Gastrocnemius medialis (tissue), 4 donors: ENCODE measurements at places on chromosomes 16 and 17. TPM values are rescaled to one million over a fixed set of nuclear protein-coding genes. Genes with fewer than 3 reads are reported as not detected.
A peak's percentile ranks its signal among the peaks of the same experiment; 100 is the strongest.

PRSS27 gene
- total RNA-seq, result 0.49 TPM

QPRT gene
- total RNA-seq, result 2.5 TPM

ENPP7 gene
- not detected for total RNA-seq

KDM8 gene
- total RNA-seq, result 6.0 TPM

TANC2 gene
- total RNA-seq, result 2.9 TPM

- no peak overlapping the region for H3K4me3 ChIP-seq
- no peak overlapping the region for H3K27ac ChIP-seq
- DNase-seq, result no peak
- H3K4me1 ChIP-seq, result no peaks in the 10 kb centered on the region
These were observed 17.9 kb upstream of the SPN start for GRCh38 chr16:29644973-29645693.

DNA sequence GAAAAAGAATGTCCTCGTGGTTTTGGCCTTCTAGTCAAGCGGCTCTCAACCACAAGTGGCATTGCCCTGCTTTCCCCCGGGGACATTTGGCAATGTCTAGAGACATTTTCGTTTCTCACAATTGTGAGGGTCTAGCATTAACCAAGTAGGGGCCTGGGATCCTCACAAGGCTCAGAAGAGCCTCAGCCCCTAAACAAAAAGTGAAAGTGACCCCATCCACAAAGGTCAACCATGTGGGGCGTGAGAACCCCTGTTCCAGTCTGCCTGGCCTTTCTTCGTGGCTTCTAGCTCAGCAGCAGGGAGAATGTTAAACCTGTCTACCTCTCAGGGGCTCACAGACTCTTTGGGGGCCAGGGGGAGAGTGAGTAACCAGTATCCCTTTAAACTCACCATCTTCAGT, 4.8 kb upstream of the RPL38 start:
- no peak for DNase-seq
- no peaks in the 10 kb centered on the region for H3K4me1 ChIP-seq
- H3K36me3 ChIP-seq, result no peaks in the 10 kb centered on the region
- H3K4me3 ChIP-seq, result no peak overlapping the region
- H3K27me3 ChIP-seq, result peaks cover 17% of the 10 kb centered on the region

DNA sequence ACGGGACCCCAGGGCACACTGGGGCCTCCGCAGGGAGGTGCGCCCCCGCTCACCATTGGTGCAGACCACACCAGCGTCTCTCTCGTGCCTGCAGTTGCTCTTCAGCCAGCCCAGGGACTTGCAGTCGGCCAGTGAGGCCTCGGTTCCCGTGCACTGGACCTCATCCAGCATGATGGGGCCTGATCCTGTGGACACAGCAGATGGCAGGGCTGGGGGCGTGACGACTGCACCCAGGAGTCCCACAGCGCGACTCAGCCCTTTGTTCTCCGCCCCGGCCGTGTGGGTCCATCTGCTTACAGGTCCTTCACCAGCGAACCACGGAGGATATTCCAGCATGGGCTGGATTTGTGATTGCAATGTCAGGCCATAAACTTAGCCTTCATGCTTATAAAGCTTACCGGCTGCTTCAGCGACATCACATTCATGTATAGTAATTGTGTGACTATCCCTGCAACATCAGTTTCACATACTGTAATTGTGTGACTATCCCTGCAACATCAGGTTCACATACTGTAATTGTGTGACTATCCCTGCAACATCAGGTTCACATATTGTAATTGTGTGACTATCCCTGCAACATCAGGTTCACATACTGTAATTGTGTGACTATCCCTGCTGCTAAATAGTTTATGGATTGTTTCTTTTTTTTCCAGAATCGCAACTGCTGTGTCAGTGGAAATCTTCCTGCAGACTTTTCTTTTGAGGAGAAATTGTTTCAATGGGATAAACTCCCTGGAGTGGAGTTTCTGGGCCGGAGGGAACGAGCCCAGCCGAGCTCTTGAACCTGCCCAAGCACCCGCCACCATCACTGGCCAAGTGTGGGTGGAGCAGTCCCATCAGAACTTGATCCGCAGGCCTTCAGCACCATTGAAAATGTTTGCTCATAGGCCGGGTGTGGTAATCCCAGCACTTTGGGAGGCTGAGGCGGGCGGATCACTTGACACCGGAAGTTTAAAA, 4.8 kb downstream of the LGALS3BP start:
- no peak overlapping the region for H3K4me3 ChIP-seq
- peak overlapping the region; percentile 58 for H3K27ac ChIP-seq
- peak; percentile 55 for DNase-seq
- H3K36me3 ChIP-seq, result no peaks in the 10 kb centered on the region

DNA sequence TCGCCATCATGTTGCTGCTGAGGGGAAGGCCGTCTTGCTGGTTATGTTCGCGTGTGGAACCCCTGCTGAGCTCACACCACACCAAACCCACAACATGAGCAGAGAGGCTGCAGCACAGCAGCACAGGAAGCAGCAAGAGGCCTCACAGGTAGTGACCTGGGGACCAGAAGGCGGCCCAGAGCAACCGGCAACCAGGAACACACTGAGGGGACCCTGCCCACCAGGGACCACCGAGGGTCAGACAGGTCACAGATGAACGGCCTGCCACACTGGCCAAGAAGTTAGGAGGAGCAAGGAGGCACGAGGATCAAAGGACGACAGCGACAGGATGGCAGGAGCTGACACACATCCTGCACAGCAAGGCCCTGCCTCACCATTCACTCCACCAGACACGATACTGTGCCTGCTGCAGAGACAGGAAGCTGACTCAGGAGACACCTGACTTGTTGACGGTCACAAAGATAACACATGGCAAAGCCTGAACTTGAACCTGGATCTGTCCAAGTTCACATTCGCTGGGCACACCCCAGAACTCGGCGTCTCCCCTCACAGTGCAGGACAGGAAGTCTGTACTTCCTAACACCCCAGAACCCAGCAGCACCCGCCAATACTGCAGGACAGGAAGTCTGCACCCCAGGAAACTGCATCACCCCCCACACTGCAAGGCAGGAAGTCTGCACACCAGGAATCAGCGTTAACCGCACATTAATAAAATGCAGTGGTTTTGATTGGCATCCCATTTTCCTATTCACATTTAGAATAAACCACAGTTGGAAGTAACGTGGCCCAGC, 98.5 kb downstream of the ZNF778 start:
- H3K4me3 ChIP-seq, result no peak overlapping the region
- H3K4me1 ChIP-seq, result peaks cover 82% of the 10 kb centered on the region
- H3K36me3 ChIP-seq, result no peaks in the 10 kb centered on the region
- no peak for DNase-seq

DNA sequence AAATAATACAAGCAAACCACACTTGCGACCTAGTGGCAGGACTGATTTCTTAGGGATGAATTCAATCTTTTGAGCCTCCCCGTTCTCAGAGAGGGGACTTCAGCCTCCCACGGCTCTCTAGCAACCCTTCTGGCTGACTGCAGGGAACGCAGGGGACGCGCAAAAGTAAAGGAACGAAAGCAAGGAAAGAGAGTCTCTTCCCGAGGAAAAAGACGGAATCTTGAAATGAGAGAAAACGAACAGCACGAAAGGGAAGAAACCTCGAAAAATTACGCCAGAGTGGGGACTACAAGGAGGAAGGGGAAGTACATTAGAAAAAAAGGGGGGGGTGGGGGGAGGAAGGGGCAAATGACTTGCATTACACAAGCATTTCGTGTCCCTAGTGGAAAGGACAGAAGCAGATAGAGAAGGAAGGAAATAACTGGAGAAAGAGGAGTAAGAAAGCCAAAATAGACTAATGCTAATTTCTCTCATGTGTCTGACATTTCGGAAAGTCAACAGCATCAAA, 1.2 kb downstream of the GRB2 start:
- peak overlapping the region; percentile 94 for H3K4me3 ChIP-seq
- DNase-seq, result peak; percentile 46
- no peaks in the 10 kb centered on the region for H3K36me3 ChIP-seq
